ENCODE measurements at places on chromosomes 16 and 17. TPM values are rescaled to one million over a fixed set of nuclear protein-coding genes. Genes with fewer than 3 reads are reported as not detected.
A peak's percentile ranks its signal among the peaks of the same experiment; 100 is the strongest.

GRCh38 chr16:66954097-66954659 lies 6.9 kb upstream of the CES3 start:
- no peak overlapping the region for H3K27ac ChIP-seq
- no peaks in the 10 kb centered on the region for H3K36me3 ChIP-seq
- no peak for DNase-seq
- no peak overlapping the region for H3K4me3 ChIP-seq

GRCh38 chr16:10964891-10965326 lies 20.5 kb downstream of the CLEC16A start:
- DNase-seq, result no peak
- no peak overlapping the region for H3K27ac ChIP-seq
- H3K27me3 ChIP-seq, result no peaks in the 10 kb centered on the region
- peaks cover 4% of the 10 kb centered on the region for H3K4me1 ChIP-seq
- H3K4me3 ChIP-seq, result no peak overlapping the region

DNA sequence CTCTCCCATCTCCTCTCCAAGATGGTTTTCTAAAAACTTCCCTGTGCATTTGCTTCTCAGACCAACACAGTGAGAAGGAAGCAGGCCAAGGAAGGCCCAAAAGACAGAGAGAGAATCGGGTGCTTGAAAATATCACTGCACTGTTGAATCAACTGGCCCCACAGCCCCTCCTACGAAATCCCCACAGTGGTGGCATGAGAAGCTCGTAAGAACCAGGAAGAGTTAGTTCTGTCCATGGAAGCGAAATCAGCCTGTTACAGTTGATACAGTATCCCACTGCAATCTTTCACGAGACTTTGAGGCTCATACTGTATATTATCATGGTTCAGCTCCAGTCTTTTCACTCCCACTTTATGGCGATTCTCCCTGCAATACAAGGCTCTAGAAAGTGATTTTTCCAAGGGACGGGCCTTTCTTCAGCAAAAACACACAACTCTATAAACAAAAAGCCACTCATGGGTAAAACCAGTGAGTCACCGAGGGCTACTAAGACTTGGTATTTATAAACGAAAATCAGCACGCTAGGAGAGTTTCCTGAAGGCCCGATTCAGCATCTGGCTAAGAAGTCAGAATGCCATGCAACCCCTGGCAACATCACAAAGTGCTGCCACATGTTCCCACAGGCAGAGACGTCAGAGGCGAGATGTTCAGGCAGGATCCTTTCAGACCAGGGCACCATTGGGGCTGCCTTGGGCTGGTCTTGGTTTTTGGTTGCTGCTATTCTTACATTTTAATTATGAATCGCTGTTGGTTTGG lies 185.7 kb downstream of the IRX5 start:
- no peaks in the 10 kb centered on the region for H3K36me3 ChIP-seq
- H3K27ac ChIP-seq, result no peak overlapping the region
- no peaks in the 10 kb centered on the region for H3K4me1 ChIP-seq
- DNase-seq, result no peak

DNA sequence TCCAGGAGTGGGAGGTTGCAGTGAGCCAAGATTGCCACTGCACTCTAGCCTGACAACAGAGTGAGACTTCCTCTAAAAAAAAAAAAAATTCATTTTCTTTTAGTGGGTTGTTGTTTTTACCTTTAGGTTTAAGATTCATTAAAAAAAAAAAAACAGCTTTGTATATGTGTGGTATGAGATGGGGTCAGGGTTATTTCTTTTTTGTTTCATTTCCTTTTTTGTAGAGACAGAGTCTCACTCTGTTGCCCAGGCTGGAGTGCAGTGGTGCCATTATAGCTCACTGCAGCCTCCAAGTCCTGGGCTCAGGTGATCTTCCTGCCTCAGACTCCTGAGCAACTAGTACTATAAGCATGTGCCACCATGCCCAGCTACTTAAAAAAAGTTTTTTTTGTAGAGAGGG lies 47.0 kb downstream of the BCAS3 start:
- no peaks in the 10 kb centered on the region for H3K27me3 ChIP-seq
- H3K27ac ChIP-seq, result no peak overlapping the region
- H3K4me3 ChIP-seq, result no peak overlapping the region
- no peaks in the 10 kb centered on the region for H3K4me1 ChIP-seq

DNA sequence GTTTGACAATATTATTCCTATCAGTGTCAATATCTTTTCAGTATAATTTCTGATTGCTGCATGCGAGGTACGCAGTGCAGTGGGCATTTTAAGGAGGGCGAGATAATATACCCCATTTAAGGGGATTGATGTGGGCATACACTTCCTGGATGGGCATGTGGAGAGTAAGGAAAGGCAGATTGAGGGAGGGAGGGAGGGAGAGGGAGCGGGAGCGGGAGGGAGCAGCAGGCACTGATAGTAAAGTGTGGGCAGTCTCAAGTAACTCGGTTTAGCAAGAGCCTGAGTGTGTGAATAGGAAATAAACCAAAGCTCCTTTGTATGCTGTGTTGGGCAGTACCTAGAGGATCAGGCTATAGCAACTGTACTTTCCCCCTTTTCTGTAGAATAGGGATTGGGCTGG lies 5.1 kb downstream of the BPTF start:
- H3K36me3 ChIP-seq, result no peaks in the 10 kb centered on the region
- H3K4me1 ChIP-seq, result peaks cover 4% of the 10 kb centered on the region
- DNase-seq, result no peak

- peak overlapping the region; percentile 84 for H3K4me3 ChIP-seq
- peak overlapping the region; percentile 60 for H3K27ac ChIP-seq
- no peaks in the 10 kb centered on the region for H3K36me3 ChIP-seq
- DNase-seq, result no peak
- no peaks in the 10 kb centered on the region for H3K27me3 ChIP-seq
Observed at GRCh38 chr17:18187821-18188761, 4.5 kb downstream of the ALKBH5 start.

- peak; percentile 94 for DNase-seq
- peaks cover 4% of the 10 kb centered on the region for H3K36me3 ChIP-seq
- no peaks in the 10 kb centered on the region for H3K4me1 ChIP-seq
- H3K27ac ChIP-seq, result peak overlapping the region; percentile 32
- no peak overlapping the region for H3K4me3 ChIP-seq
Observed at GRCh38 chr17:1577182-1577581, 14.6 kb upstream of the PITPNA start.

The FA2H gene
- 4.2 TPM for total RNA-seq

The MGAT5B gene
- 2.3 TPM for total RNA-seq

The KAT7 gene
- total RNA-seq, result 76.9 TPM

The UBN1 gene
- 28.6 TPM for total RNA-seq

The CA7 gene
- not detected for total RNA-seq

The GAS2L2 gene
- not detected for total RNA-seq

The ZNF469 gene
- 1.6 TPM for total RNA-seq

The MYH1 gene
- total RNA-seq, result not detected

The GPR142 gene
- total RNA-seq, result not detected

The SOST gene
- total RNA-seq, result 0.09 TPM

Data from kidney (tissue), 22 donors.